K562 (cell line): ENCODE measurements at places on chromosomes 4 and X. TPM values are rescaled to one million over a fixed set of nuclear protein-coding genes. Genes with fewer than 3 reads are reported as not detected.

The COL4A6 gene
- not detected in 2 replicates for polyA plus RNA-seq

The CXCL3 gene
- 8.9 and 12.1 TPM in 2 replicates for polyA plus RNA-seq

The DRP2 gene
- 0.12 TPM in 2 replicates for polyA plus RNA-seq

The OPRPN gene
- not detected in 2 replicates for polyA plus RNA-seq

The ENPP6 gene
- not detected in 2 replicates for polyA plus RNA-seq

The PRRG3 gene
- not detected in 2 replicates for polyA plus RNA-seq

The ADGRL3 gene
- polyA plus RNA-seq, result 0.03 TPM in 1 of 2 replicates, not detected in the other

The ZNF711 gene
- polyA plus RNA-seq, result 6.6 and 6.9 TPM in 2 replicates

- DNase-seq, result peak; percentile 80
Measured at GRCh38 chr4:153249199-153250041, 45.2 kb downstream of the TRIM2 start.

GRCh38 chrX:13085526-13085925 is 41.1 kb upstream of the FAM9C start:
- DNase-seq, result no peak

- peak; percentile 41 for DNase-seq
Measured at GRCh38 chr4:74451214-74451661, 6.3 kb downstream of the AREG start.

GRCh38 chrX:44431194-44431593 is 87.7 kb upstream of the EFHC2 start:
- no peak for DNase-seq

GRCh38 chr4:26284536-26284935 is 36.3 kb upstream of the RBPJ start:
- no peak for DNase-seq

- DNase-seq, result peak; percentile 76
Measured at GRCh38 chrX:69615779-69616456, at the start of gene EDA. Gene EDA (plus strand): TSS chrX:69616113.

- DNase-seq, result no peak
Measured at GRCh38 chrX:15505101-15505500, 4.5 kb downstream of the BMX start.

- DNase-seq, result no peak
Measured at GRCh38 chrX:10631416-10632145, 11.2 kb upstream of the MID1 start.

- DNase-seq, result no peak
Measured at GRCh38 chr4:9765091-9765490, 16.3 kb upstream of the DRD5 start.

DNA sequence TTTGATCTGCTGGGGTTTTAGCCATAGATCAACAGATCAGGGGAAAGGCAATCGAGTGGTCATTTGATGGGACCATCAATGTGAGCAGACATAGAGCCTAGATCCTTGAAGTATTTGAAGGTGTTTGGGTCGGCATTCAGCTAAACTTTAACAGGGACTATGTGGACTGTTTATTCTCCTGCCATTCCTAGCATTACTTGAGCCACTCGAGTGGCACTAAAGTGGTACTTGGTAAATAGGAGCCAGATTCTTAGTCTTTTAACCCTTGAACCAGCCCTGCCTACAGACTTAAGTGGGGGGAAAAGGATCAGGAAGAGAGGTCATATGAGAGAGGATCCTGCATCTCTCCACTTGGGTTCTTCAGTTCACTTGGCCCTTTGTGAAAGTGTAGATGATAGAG is 3.8 kb downstream of the MSN start:
- no peak for DNase-seq

DNA sequence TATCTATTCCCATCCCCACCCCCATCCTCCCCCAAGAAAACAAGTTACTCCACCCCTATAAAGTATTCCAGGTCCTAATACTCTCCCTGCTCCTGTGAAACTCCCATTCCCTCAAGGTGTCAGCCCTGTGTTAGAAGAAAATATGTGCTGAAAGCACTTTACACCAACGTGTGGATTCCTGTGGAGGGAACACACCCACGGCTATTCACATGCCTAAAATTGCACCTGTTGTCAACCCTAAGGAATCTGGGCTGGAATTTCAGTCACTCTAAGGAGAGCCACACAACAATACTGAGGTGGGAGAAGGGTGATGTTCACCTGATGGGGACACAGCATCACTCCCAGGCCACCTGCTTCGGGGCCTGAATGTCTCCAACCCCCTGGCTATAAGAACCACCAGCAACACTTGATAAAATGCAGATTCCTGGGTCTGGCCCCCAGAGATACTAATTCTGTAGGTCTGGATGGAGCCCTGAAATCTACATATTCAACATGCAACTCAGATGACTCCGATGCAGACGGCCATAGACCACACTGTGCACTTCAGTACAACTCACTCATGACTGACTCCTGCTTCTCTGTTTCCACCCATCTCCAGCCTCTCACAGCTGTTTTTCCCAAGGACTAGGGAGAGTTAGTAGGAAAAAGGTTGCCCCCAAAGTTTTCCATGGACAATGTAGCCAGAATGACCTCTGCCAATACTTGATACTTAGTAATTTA is 15.8 kb downstream of the SCD5 start:
- no peak for DNase-seq

- no peak for DNase-seq
Measured at GRCh38 chr4:95086551-95086950, 328.8 kb downstream of the BMPR1B start.

- DNase-seq, result no peak
Measured at GRCh38 chr4:113707048-113707447, 54.5 kb downstream of the CAMK2D start.

DNA sequence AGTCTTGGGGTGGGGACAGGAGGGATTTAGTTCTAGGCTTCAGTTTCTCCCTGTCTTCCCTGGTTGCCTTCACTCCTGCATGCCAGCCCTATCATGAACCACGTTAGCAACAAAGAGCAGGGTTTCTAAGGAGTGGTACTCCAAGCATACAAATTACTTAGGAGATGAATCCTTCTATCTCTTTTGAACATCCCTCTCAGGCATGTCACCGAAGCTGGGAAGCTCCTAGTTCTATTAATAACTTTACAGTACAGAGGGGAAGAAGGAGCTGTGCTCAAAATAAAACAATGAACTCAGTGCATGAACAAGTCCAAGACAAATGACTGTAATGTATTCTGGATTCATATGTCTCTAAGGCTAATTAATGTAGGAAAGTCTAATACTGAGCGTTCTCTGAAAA is 450.6 kb upstream of the RASGEF1B start:
- DNase-seq, result no peak

- DNase-seq, result no peak
Measured at GRCh38 chr4:100591161-100591876, 73.5 kb upstream of the EMCN start.

GRCh38 chr4:145196747-145197146 is 16.4 kb upstream of the OTUD4 start:
- no peak for DNase-seq

GRCh38 chr4:53366301-53366716 is 448 bp upstream of the SCFD2 start:
- DNase-seq, result no peak

GRCh38 chrX:110086162-110086915 is 83.4 kb downstream of the TMEM164 start:
- no peak for DNase-seq

GRCh38 chr4:146776691-146777090 is 138.0 kb downstream of the POU4F2 start:
- DNase-seq, result no peak

DNA sequence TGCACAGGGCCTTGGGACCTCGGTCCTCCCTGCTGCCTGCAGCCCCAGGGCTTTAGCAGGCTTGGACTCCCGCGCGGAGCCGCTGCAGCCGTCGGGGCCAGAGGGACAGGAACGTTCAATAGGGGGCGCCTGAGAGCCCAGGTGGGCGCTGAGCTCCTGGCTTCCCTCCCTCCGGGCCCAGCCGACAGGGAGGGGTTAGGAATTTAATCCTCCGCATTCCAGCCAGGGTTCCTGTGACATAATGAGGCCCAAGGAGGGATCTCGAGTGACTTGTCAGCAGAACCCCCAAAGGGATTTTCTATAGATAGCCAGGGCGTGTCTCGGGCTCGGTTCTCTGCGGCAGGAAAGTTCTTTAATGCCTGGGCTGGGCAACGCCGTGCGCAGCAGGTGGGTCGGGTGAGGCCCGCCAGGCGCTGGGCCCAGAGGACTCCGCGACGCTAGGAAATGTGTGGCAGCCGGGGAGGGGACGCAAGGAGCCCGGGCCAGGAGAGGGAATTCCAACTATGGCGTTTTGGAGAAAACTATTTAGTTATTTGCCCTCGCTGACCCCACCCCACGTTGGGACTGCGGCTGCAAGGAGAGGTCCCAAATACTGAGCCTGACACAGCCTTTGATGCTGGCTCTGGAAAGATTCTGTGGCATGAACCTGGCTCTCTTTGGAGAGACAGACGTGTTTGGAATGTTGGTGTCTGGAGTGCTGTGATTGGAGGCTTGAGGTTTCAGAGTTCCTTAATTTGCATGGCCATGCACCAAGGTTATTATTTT is 285.2 kb upstream of the GATB start:
- peak; percentile 50 for DNase-seq
